NCI-H187 treated with DMSO at 0.1 percent for 48 hours (cell line): ENCODE measurements at places on chromosomes 1 and 21.

- no peak for DNase-seq
Measured at GRCh38 chr1:228154670-228155571, 5.2 kb downstream of the GJC2 start.

GRCh38 chr1:209132736-209133467 is 450.6 kb upstream of the CAMK1G start:
- no peak for DNase-seq

DNA sequence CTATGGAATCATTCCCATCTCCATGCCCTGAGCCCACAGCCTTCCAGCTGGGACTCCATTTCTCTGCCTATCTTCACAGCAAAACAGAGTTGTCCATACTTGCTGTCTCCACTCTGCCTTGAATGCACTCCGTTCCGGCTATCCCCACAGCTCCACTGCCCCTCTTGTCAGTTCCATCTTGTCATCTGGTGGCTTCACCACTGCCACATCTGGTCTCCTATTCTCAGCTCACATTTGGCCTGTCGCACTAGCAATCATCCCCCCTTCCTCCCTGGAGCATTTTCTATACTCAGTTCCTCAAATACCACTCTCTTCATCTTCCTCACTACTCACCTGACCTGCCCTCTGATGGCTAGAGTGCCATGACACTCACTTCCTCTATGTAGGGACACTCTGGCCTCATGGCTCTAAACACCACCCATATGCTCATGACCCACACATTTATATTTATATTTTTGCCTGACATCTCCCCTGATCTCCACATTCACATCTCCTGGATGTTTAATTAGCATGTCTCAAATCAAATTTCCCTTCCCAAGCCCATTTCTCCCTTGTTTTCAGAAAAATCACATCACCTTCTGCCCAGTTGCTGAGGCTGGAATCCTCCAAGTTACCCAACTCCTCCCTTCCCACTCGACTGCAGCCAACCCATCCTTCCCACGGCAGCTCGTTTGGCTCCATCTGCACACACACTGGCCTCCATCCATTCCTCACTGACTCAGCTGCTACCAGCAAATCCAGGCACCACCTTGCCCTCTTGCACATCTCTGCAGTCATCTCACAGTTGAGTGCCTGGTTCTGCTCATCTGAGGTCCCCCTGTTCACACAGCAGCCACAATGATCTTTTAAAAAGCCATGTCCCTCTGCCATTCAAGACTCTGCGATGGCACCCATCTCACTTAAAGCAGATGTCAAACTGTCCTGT is 6.1 kb downstream of the ZNF692 start:
- no peak for DNase-seq

GRCh38 chr21:35376406-35377135 is 327.5 kb upstream of the RUNX1 start:
- DNase-seq = no peak

GRCh38 chr21:25371841-25372425 is 235.3 kb downstream of the MRPL39 start:
- DNase-seq = no peak

GRCh38 chr1:203549309-203549708 is 55.4 kb downstream of the OPTC start:
- DNase-seq = no peak

- no peak for DNase-seq
Measured at GRCh38 chr1:29312469-29313461, 76.4 kb downstream of the PTPRU start.

- DNase-seq = no peak
Measured at GRCh38 chr1:175599212-175599705, 144.1 kb downstream of the TNR start.

DNA sequence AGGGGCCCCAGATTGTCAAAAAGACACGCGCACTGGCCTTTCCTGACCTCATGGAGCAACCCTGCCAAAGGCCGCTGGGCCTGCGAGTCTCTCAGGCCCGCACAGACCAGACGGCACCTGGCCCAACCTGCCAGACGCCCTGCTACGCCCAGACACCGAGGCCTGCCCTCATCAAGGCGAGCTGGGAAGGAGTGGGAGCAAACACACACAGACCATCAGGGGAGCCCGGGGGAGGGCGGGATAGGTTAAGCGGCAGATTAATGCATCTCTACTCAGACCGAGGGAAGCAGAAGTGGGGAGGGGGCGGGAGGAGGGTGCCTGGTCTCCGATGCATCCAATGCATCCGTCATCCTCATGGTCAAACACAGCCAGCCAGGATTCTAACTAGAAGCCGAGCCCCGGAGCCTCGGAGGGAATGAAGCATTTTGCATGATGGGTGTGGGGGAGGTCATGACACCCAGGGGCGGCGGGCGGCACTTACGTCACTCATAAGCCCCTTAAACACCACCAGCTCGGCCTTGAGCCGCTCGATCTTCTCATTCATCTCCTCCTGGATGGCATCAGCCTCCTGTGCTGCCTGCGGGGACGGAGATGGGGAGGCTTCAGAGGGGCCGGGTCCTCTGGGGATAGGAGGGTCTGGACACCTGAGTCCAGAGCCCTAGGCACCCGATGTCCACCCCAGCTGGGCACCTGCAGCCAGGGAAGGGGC is 17.0 kb upstream of the ALDH4A1 start:
- no peak for DNase-seq

DNA sequence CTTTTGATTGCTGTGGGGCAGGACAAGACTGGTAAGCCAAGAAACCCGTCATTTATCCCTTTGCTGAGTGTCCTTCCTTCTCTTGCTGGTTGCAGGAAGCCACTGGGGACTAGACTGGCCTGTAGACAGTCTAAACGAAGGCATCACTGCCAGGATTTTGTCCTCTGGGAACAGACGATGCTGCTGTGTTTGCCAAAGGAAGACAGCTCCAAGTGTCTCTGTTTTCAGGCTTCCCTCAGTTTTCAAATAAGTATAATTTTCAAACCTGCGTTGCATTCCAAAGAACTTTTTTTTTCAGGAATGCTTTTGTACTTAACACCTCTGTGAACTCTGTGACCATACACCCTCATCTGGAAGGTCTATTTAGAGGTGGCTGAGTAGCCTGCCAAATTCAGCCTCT is 269.4 kb downstream of the HLX start:
- DNase-seq = no peak

- DNase-seq = no peak
Measured at GRCh38 chr1:64630611-64631010, 114.3 kb upstream of the RAVER2 start.

DNA sequence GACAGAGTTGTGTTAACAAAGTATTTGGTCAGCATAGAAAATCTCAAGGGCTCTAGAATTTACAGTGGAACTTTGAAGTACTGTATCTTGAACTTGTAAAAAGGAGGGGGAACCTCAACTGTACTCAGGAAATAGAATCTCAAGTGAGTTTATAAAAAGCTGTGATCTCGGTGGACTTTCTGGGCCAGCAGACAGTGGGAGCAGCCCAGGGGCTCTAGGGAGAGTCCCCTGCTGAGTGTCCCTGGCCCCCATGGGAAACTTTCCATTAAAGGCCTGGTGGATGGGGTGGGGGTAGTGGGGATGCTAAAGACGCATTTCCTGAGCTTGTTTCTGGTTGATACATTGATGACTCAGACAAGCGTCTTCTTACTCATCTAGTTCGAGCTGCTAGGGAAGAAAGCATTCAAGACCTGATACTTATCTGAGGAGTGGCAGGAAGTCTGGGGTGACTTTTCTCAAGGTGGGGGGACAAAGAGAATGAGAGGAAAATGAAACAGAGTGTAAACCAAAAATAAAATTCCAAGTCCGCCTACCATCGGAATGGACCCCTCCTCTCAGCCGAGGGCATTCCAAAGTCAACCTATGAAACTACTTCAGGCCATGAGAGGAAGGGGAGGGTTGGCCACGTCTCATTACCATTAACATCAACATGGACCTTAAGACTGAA is 65.5 kb downstream of the NID1 start:
- DNase-seq = no peak

- DNase-seq = no peak
Measured at GRCh38 chr1:101116006-101116405, 90.4 kb upstream of the DPH5 start.

DNA sequence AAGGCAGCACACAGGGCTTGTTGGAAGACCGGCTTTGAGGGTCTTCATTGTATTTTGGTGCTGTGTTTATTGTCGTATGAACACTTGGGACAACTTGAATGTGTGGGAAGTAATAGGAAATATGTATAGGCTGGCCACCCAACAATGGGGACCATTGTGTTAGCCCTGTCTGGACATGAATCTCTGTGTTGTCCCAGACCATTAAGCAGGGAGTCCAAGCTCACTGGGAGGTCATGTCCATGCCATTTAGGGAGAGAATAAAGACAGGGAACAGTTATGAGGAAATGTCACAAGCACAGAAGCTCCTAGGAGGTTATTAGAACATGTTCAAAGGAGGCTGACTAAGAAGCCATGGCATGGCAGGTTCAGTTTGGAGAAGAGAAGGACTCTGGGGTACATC is 266.1 kb downstream of the KIF26B start:
- no peak for DNase-seq

GRCh38 chr1:67710417-67710816 is 25.4 kb downstream of the GADD45A start:
- no peak for DNase-seq

GRCh38 chr1:90393025-90393424 is 324.1 kb downstream of the BARHL2 start:
- DNase-seq = no peak

- DNase-seq = no peak
Measured at GRCh38 chr1:57963581-57963980, 539.7 kb upstream of the DAB1 start.

GRCh38 chr1:151003180-151003579 is 3.5 kb downstream of the MINDY1 start:
- DNase-seq = no peak

DNA sequence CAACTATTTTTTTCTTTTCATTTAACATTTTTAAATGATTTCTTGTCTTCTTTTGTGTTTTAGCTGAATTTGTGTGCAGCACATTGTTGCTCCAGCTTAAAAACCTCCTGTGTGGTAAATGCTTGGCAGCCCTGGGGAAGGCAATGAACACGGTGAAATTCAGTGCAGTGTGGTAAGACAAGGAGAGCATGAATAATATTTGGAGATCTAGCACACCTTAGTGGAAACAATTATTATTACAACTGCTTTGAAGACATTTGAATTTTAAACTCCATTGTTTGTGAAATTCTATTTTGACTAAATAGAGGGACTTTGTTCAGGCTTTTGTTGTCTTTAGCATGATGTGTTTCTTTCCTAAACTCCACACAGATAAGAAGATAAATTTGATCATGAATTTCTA is 242.6 kb upstream of the CXADR start:
- peak; percentile 29 for DNase-seq

- no peak for DNase-seq
Measured at GRCh38 chr1:90817399-90817798, 100.3 kb upstream of the BARHL2 start.

GRCh38 chr1:3316340-3316943 is 138.0 kb upstream of the ARHGEF16 start:
- no peak for DNase-seq

DNA sequence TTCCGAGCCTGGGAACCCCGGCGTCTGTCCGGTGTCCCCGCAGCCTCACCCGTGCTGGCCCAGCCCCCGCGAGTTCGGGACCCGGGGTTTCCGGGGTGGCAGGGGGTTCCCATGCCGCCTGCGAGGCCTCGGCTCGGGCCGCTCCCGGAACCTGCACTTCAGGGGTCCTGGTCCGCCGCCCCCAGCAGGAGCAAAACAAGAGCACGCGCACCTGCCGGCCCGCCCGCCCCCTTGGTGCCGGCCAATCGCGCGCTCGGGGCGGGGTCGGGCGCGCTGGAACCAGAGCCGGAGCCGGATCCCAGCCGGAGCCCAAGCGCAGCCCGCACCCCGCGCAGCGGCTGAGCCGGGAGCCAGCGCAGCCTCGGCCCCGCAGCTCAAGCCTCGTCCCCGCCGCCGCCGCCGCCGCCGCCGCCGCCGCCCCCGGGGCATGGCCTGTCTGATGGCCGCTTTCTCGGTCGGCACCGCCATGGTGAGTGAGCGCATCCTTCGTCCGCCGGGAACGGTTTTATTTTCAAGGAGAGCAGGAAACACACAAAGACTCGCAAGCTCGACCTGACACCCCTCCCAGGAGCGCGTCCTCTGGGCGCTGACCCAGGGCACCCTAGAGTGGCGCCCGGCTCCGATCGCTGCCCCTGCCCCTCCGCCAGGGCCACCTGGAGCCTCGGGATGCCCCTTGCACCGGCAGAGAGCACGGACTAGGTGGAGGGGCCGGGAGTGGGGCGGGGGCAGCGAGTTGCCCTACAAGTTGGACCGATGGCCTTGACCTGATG is at the start of gene ABCG1:
TSS of gene ABCG1 (plus strand) at position 305 of the 770 bp plus-strand sequence. CDS start at position 428, 123 bp downstream.
- no peak for DNase-seq

DNA sequence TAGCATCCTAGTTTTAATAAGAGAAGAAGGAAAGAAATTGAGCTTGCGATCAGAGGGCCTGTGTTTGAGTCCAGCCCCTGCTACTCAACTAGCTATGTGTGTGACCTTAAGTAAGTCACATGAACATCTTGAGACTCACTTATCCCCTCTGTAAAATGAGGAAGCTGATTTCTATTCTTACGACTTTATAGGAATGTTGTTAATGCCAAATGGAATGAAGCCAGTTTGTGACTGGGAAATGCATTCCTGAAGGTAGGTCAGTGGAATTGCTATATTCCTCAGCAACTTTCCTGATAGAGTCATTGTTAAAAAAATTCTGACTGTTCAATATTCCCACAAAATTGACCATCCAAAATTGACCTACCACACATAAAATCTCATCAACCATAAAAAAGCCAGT is 14.9 kb downstream of the FASLG start:
- DNase-seq = no peak

- no peak for DNase-seq
Measured at GRCh38 chr1:67332653-67333529, 25.2 kb downstream of the IL12RB2 start.

- no peak for DNase-seq
Measured at GRCh38 chr1:228268881-228269265, 61.0 kb downstream of the OBSCN start.

DNA sequence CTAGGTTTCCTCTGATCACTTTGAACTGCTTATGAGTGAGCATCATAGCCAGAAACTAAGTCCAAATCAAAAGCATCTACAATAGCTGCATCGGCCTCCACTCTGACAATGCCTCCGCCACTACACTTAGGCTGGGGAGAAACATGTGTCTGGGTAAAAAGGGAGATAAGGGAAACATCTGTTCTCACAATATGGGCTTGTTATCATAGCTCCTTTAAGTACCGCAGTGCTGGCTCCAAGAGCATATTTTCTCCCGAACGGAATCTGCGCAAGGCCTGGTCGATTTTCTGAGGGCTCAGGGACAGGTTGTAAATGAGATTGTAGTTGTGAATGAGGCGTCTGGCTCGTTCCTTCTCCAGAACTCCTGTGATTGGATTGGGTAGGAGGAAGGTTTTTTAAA is 63.9 kb upstream of the CYP2J2 start:
- DNase-seq = no peak

GRCh38 chr1:40636777-40637176 is 28.7 kb downstream of the RIMS3 start:
- DNase-seq = no peak

GRCh38 chr1:156845055-156845952 is 13.6 kb downstream of the INSRR start:
- DNase-seq = no peak
